AG09309 (cell line): ENCODE measurements at places on chromosomes 13 and 19.
A peak's percentile ranks its signal among the peaks of the same experiment; 100 is the strongest.

DNA sequence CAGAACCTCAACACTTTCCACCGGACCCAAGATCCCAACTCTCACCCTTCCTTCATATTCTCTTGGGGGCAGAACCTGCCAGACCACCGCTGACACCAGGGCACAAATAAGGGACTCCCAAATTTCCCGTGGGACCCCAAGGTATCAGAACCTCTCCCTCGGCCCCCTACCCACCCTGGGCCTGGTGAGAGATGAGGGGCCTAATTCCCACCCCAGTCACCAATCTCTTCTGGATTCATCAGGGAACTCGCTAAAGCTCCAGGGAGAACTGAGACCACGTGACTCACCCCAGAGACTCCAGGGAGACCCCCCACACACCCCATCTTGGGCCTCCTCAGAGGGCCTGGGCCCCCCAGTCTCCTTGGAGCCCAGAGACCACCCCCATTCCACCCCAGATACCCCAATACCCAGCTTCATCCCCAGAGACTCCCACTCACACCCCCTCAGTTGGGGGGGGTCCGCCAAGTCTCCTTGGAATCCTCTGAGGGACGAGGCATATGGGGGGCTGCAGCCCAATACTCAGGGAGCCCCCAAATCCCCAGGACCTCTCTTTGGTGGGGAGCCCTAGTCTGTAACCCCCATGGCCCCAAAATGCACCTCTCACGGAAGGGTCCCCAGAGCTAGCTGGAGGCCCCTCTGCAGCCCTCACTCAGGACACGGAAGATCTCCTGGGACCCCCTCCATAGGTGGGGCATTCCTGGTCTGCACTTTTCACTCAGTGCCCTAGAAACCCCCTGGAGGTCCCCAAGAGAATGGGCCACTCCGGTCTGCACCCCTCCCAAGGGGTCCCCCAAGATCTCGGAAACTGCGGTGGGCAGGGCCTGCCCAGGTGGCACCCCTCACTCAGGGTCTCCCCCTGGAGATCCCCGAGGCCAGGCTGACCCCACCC, 1.6 kb downstream of the LMNB2 start:
- no peak for DNase-seq

DNA sequence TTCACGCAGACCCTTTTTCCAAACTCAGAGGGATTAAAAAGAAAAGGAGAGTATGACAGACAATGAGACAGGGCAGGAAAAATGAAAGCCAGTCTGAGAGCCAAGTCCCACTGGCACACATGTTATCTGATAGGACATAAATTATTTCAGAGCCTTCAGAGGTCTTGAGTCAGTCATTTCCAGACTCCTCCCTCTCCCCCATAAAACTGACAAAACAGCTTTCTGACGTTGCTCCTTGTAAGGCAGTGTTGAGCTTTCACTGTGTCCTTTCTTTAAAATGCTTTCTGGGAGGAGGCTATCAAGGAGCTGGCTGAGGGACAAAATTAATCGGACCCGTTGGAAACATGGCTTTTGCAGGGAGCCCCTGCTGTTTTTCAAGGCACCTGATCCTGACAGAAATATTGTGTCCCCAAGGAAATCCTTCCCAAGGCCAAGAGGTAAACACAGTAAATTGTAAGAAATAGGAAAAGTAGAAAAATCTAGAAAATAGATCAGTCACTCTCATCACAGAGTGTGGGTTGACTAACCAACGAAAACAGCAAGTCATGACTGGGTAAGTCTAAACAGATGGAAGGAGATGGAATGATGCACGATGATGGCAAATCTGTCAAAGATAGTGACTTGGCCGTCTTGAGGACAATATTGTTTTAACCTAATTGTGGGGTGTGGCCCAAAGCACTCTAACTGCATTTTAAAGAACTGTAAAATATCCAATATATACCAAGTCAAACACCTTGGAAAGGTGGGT, 89.7 kb downstream of the DCT start:
- peak; percentile 16 for DNase-seq

- DNase-seq: no peak
Measured at GRCh38 chr19:12856653-12857052, 18.3 kb downstream of the MAST1 start.

DNA sequence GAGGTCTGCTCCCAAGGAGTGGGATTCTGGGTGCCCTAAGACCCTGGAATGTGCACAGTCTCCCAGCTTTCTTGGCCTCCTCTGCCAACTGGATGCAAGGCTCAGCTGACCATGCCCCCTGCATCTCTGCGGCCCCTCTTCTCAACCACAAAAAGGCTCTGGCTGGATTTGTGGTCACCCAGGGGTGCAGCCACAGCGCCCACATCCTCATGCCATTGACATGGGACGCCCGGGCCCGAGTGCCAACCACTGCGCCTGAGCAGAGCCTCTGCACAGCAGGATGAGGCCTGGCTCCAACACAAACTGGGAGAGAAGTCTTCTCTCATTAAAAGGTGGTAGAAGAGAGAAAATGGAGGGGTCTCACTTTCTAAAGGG, 103.5 kb downstream of the FOXO1 start:
- no peak for DNase-seq

GRCh38 chr13:83168590-83168989, 713.7 kb downstream of the SLITRK1 start:
- no peak for DNase-seq

- peak; percentile 63 for DNase-seq
Measured at GRCh38 chr13:47039106-47039505, 142.3 kb upstream of the HTR2A start.

GRCh38 chr13:31674051-31674450, 65.3 kb upstream of the RXFP2 start:
- DNase-seq: peak; percentile 14

DNA sequence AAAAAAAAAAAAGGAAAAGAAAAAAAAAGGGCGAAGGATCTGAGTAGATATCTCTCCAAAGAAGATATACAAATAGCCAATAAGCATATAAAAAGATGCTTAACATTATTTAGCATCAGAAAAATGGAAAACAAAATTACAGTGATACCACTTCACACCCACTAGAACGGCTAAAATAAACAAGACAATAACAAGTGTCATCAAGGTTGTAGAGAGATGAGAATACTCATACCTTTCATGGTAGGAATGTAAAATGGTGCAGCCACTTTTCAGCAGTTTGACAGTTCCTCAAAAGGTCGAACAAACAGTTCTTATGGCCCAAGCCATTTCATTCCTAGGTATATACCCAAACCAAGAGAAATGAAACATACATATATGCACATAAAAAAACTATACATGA, 33.5 kb downstream of the FOXO1 start:
- no peak for DNase-seq

- no peak for DNase-seq
Measured at GRCh38 chr13:26718146-26718545, 42.4 kb downstream of the GPR12 start.

- no peak for DNase-seq
Measured at GRCh38 chr13:80050252-80050651, 290.7 kb downstream of the SPRY2 start.

DNA sequence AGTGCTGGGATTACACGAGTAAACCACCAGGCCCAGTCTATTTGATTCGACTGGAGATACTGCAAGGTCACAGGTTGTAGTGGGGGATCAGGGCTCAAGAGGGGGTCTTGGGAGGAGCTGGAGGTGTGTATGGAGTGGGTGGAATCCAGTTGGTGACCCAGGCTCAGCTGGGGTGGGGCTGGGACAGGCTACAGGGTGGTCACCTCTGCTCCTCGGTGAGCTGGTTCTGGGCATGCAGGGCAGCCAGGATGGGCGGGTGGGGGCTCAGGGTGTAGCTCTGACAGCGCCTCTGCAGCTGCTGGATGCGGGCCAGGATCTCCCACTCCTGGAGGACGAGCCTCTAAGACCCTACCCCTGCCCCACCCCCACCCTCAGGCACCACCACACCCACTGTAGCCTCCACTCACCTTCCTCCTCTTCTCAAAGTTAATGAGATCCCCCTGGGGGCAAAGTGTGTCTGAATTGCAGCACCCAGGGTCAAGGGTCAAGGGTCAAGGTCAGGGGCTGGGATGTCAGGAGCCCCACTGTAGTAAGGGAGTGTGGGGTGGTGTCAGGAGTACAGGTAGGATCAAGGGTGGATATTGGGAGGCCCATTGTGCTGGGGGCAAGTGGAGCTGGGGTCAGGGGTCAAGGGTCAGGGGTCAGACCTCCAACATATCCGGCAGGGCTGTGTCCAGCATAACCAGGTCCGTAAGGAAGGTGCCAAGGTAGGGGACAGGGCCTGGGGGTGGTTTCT, 17.1 kb downstream of the RGL3 start:
- no peak for DNase-seq

DNA sequence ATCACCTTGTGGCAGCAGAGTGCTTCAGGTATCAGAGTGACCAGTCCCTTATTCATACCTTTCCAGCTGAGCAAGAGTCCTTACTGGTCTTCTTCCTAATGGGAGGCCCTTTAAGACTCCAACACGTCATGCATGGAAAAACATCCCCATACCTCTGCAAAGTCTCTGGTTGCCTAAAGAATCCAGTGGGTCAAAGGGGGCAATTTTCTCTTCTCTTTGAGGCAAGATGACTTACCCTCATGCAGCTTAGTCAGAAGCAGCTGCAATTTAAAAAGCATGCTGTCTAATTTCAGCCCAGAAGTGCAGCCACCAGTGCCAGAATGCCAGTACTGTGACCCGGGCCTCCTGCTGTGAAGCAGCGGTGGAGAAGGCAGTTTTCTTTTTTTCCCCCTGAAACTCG, 18.7 kb downstream of the PPP5C start:
- DNase-seq: no peak

- no peak for DNase-seq
Measured at GRCh38 chr13:39559847-39560246, 43.1 kb downstream of the LHFPL6 start.

DNA sequence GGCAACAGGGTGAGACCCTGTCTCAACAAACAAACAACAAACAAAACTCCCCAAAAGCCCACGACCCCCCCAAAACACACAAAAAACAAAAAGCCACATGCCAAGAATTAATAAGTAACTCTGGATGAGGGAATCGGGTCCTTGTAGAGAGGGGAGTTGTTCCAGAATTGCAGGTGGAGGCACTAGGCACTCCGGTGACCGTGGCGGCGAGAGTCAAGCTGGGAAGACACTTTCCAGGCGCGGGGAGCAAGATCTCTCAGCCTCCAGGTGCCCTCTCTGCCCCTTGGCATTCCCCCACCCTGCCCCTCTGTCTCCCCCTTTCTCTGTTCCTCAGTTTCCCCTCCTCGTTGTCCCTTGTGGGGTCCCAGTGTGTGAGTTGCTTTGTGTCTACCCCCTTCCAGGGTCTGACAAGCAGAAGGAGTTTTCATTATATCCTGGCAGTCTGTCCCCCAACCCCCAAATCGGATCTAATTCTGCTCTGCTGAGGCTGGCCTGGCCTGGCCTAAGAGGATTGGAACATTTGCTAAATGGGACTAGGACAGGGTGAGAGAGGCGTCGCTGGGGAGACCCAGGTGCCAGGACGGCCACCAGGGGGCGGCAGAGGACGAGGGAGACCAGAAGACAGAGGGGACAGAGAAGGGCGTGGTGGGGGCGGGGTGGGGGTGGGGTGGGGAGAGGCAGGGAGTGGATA, 8.3 kb upstream of the CRX start:
- no peak for DNase-seq

GRCh38 chr19:14565298-14565679, 6.6 kb downstream of the NDUFB7 start:
- no peak for DNase-seq

DNA sequence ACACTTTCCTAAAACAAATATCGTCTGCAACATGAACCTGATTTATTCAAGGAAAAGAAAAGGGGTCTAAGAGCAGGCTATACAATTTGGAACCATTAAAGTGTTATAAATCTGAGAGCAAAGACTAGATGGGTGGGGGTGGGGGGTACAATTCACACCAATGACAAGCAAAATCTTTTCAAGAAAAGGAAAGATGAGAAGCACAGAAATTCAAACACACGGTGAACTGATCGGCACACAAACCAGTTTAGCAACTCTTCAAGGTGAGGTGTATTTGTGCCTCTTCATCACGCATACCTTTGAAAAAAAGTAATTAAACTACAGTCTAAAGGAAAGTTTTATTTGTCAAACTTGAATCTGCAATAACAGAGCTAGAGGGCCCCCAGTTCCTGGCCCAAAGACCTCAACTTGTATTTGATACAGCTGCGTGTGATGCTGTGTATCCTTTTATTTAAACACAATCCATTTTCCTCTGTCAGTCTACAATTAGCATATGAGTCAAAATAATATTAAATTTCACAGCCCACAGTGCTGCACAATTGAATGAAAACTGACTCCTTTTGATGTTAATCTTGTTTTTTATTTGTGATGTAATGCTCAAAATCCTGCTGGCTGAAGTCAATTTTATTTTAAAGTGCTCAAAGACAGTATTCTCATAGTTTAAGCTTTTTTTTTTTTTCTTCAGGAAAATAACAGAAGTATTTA, 14.2 kb downstream of the EFNB2 start:
- DNase-seq: no peak
